ENCODE measurements at places on chromosomes 16 and 17. TPM values are rescaled to one million over a fixed set of nuclear protein-coding genes. Genes with fewer than 3 reads are reported as not detected.

DNA sequence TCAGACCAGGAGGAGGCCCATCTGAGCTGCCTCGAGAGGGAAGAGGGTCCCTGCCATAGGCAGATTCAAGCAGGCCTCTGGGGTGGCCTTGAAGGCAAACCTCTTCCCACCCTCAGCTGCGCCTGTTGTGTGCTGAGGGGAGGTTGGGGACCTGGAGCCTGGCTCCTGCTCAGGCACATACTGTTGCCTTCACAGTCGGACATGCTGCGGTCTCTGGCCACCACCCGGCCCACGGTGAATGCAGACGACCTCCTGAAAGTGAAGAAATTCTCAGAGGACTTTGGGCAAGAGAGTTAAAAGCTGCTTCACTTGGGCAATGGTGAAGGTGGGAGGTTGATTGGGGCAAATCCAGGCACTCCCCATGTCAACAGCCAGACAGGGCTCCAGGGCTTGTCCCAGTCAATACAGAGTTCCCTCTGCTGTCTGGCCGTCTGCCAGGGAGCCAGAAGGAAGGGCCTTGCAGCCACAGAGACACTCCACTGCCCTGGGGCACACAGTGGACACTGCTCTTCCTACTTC is 6.3 kb downstream of the PDF start:
- no peak for DNase-seq

GRCh38 chr16:1258906-1259759 is 3.3 kb downstream of the TPSD1 start:
- no peak for DNase-seq

GRCh38 chr16:31107465-31107867 is 720 bp upstream of the BCKDK start:
- no peak for DNase-seq

Gene ARL5C
- total RNA-seq = 0.37 TPM

DNA sequence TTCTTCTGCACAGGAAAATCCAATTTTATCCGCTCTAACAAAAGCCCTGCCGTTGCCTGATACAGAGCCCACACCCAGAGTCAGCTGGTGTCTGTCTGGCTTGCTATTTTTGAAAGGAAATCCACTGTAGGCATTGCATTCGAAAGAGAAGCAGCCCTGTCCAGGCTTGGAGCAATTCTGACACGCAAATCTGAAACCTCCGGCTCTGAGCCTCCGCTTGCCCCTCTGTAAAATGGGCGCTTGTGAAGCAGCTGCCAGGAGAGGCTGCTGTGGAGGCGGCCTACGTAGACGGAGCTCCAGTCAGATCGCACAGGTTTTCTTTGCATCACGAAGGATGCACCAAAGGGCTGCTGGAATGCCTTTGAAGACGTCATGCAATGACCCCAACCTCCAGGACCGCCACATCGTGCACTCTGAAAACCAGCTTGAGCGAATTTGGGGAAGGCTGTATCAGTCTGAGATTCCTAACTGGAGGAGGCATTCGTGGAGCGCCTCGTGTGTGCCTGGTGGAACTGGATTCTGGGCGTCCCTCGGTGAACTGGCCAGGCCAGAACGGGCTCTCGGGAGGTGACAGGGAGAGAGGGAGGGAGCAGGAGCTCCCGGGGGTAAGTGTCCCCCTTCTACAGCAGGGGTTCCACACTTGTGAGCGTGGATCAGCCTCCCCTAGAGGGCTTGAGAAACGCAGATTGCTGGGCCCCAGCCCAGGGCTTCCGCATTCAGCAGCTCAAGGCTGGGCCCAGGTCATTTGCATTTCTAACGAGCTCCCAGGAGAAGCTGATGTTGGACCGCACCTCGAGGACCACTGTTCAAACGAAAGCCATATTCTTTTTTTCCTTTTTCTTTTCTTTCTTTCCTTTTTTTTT is 215.5 kb downstream of the MRTFB start:
- DNase-seq = no peak

DNA sequence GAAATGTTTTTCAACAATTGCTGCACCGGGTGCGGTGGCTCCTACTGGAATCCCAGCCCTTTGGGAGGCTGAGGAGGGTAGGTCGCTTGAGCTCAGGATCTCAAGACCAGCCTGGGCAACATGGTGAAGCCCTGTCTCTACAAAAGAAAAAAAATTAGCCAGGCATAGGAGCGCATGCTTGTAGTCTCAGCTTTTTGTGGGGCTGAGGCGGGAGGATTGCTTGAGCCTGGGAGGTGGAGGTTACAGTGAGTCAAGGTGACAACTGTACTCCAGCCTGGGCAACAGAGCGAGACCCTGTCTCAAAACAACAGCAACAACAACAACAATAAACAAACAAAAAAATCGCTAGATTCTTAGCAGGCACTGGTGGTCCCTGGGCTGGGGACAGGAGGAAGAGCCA is 28.5 kb downstream of the IL21R start:
- no peak for DNase-seq

GRCh38 chr16:11090232-11090631 is 145.9 kb downstream of the CLEC16A start:
- DNase-seq = no peak

DNA sequence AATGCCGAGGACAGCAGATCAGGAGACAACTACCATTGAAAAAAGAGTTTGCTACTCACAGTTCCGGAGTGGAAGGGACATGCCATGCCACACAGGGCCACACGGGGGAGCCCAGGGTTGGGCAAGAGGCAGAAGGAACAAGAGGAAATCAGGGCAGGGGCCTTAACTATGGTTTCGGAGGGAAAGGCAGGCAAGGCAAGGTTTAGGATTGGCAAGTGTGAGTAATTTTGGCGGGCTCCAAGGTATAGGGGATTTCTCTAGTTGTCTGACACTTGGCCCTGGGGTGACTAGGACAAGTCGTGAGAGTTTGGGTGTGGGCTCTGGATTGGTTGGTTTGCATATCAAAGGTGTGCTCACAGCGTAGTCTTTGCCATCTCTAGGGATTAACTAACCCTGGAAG is 27.0 kb upstream of the NTN1 start:
- DNase-seq = no peak

Gene TNP2
- not detected for total RNA-seq

Gene RHBDL1
- total RNA-seq = 0.95 TPM

GRCh38 chr17:62125307-62125706 is 60.2 kb upstream of the MED13 start:
- no peak for DNase-seq

Gene CA5A
- total RNA-seq = not detected

- DNase-seq = no peak
Observed at GRCh38 chr17:2453866-2454265, 53.0 kb upstream of the MNT start.

Gene MARVELD3
- total RNA-seq = 2.1 TPM

DNA sequence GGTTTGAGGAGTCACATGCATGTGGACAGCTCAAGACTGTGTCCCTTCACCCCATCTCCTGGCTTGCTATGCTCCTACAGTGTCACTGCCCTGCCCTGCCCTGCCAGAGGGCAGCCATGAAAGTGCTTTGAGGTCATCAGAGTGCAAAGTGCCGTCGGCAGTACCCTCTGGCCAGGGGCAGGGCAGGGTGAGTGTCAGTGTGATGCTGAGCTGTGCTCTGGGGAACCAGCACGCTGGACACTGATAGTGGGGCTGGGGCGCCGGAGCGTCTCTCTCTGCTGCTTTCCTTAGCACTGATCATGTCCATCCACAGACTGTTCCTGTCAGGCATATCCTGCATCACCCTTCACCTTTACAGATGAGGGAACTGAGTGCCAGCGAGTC is 1.6 kb upstream of the SPATA32 start:
- DNase-seq = no peak

GRCh38 chr16:66474750-66475199 is 47.7 kb downstream of the BEAN1 start:
- no peak for DNase-seq

GRCh38 chr17:34683390-34683789 is 104.0 kb downstream of the TMEM132E start:
- no peak for DNase-seq

DNA sequence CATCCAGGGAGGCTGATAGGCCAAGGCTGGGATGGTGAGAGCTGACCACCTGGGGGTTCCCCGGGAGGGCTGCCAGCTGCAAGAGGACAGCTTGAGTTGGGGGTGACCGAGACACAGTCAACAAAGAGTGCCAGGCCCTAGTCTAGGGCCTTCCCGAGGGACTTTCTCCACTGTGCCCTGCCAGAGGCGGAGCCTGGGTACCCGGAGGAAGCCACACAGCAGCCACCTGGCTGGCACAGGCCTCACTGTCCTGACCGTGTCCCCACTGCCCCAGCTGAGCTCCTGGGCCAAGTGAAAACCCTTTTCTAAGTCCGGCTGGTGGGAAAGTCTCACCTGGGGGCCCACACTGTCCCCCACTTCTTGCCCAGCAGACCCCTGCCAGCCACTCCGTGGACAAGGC is 71.9 kb upstream of the GSE1 start:
- DNase-seq = no peak

Gene LITAFD
- total RNA-seq = not detected

- no peak for DNase-seq
Observed at GRCh38 chr17:72049914-72050313, 70.9 kb upstream of the SOX9 start.

Gene PRSS36
- total RNA-seq = 2.0 TPM

- no peak for DNase-seq
Observed at GRCh38 chr17:31532081-31532480, 140.6 kb downstream of the RAB11FIP4 start.

- no peak for DNase-seq
Observed at GRCh38 chr17:50199211-50199802, 2.1 kb downstream of the COL1A1 start.

DNA sequence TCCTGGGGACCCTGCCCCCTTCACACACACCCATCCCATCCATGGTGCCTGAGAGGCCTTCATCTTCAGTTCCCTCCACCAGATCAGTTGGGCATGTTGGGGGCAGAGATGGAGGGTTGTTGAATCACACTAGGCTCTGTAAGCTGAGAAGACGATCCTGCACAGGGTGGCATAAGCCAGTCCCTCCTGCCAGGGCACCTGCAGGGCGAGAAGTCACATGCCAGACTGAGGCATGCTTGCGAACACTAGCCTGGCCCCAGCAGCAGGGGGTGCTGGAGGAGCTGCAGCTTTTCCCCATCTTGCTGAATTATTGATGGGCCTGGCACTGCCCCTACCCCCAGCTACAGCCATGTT is 6.1 kb upstream of the TBX2 start:
- DNase-seq = no peak

Gene SPG7
- 77.8 TPM for total RNA-seq

Data from urinary bladder (tissue), 4 donors.